ENCODE measurements at places on chromosomes 6 and 20. TPM values are rescaled to one million over a fixed set of nuclear protein-coding genes. Genes with fewer than 3 reads are reported as not detected.

HAO1 gene
- polyA plus RNA-seq = not detected

RGL2 gene
- polyA plus RNA-seq = 9.9 TPM

FLRT3 gene
- not detected for polyA plus RNA-seq

ERVFRD-1 gene
- not detected for polyA plus RNA-seq

PRRC2A gene
- 4.5 TPM for polyA plus RNA-seq

ZNFX1 gene
- 45.0 TPM for polyA plus RNA-seq

- DNase-seq = no peak
These were observed 124.0 kb downstream of the LAMA2 start for GRCh38 chr6:129006724-129007514.

GRCh38 chr6:160959726-160960435 is 31.7 kb upstream of the MAP3K4 start:
- no peak for DNase-seq

DNA sequence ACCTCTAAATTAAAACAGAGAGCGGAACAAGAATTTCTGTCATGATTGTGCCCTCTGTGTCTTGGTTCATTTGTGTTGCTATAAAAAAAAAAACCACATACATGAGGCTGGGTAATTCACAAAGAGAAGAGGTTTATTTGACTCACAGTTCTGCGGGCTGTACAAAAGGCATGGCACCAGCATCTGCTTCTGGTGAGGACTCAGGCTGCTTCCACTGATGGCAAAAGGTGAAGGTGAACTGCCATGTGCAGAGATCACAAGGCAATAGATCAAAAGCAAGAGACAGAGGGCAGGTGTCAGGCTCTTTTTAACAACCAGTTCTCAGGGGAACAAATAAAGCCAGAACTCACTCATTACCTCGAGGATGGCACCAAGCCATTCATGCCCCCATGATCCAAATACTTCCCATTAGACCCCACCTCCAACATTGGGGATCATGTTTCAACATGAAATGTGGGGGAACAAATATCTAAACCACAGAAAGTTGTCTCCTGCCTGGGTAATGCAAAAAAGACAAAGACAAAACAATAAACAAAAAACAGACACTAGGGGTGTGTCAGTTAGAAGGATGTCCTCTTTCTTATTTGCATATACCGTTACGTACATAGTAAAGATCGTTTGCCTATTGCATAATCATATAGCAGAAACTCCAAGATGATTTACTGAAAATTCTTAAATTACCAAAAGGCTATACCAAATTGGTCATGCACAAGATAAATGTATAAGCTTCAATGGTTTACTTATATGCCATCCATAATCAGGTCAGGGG is 17.0 kb downstream of the SERPINB9 start:
- no peak for DNase-seq

DNA sequence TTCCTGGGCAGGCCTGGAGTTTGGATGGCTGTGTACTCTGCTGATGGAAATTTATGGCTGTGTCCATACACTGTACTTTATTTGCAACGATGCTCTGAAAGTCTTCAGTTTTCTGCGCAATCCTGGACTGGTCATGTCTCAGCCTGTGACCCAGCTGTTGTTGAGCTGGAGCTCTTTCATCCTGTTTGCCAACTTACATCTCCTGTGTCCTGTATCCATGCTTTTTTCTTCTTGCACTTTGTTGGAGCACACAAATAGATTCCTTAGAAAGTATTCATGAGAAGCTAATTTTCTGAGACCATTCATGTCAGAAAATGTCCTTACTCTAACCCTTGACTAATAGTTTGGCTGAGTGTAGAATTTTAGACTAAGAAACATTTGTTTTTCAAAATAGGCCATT is 251.2 kb downstream of the BCKDHB start:
- no peak for DNase-seq

DNA sequence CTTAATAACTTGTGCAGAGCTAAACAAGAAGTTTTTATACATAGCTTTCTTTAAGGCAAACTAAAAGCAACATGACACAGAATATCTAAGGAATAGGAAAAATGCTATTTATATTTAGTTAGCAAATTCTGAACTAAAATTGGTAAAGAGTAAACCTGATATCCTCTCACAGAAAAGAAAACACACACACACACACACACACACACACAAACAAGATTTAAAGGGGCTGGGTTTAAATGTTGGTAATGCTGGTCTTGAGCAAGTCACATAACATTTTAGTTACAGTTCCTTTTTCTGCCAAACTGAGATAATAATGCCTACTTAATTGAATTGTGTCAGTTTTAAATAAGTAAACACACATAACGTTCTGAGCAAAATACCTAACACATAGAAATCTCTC is 1.6 kb downstream of the TRDN start:
- no peak for DNase-seq

- no peak for DNase-seq
These were observed 189.0 kb downstream of the NFATC2 start for GRCh38 chr20:51353491-51353890.

DNA sequence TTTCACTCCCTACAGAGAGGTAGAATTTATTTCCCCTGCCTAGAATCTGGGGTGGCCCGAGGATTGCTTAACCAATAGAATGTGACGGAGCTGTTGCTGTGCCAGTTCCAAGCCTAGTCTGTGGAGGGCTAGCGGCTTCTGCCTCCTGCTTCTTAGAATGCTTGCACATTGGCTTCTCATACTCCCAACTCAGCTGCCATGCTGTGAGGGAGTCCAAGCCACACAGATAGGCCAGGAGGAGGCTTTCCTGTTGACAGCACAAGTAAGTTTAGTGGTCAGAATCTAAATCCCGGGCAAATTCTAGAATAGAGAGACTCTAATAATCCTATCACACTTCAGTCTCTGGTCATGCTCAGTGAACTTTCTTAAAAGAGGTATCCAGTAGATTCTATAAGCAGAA is 57.5 kb upstream of the SNRPB2 start:
- no peak for DNase-seq

DNA sequence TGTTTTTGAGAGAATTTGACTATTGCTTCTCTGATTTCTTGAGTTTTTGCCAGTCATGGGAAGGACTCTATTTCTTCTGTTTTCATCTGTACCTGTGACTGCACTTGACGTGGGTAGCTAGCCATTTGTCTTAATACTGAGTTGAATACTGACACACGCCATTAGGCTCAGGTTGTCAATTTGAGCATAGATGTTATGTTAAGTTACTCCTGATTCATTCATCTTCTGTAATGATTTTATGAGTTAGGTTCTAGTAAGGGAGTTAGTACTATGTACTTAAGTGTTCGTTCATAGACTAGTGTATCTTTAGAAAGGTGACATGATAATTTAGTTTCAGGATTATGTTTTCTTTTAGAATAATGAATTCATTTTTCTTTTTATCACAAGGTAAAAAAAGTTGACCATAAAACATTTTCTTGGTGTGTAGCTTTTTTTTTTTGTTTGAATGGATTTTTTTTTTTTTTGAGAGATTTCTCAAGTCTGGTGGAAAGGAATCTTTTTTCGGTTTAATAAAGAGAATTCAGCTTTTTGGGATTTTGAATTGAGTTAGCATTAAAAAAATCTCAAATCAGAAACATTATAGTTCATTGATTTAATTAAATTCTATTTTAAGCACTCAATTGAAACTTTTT is 1.7 kb downstream of the AFDN start:
- no peak for DNase-seq

Data from naive thymus-derived CD8-positive, alpha-beta T cell (primary cell).